NCI-H187 (cell line): ENCODE measurements at places on chromosomes 2 and 18.

DNA sequence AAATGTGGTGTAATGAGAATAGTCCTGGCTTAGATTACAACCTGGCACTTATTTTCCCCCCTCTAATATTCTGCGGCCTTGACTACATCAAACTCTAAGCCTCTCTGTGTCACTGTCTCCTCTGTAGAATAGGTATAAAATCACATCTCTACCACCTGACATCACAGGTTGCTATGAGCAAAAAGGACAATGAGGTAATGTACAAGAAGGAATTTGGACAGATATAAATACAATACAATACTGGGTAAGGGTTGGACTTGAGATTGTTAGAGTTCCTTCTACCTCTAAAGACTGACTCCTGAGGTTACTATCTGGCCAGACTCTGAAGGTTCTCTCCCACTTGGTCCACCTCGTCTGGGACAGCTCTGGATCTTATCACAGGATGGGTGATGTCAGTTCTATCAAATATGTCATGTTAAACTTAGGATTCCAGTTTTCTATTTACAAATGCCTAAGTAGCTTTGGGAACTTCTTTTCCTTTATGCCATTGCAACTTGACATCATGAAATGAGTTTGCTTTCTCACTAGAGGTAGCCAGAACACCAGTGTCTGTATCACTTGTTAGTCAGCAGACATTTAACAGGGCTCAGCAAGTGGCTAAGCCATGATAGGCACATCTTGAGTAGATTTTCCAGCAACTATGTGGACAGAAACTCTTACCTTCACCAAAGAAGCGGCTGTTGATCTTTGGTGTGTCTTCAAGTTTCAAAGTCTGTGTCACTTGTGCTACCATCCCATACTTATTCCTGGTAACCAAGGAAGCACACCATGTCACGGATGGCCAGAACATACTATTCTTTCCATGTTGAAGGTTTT lies 9.5 kb downstream of the APOB start:
- DNase-seq = no peak

DNA sequence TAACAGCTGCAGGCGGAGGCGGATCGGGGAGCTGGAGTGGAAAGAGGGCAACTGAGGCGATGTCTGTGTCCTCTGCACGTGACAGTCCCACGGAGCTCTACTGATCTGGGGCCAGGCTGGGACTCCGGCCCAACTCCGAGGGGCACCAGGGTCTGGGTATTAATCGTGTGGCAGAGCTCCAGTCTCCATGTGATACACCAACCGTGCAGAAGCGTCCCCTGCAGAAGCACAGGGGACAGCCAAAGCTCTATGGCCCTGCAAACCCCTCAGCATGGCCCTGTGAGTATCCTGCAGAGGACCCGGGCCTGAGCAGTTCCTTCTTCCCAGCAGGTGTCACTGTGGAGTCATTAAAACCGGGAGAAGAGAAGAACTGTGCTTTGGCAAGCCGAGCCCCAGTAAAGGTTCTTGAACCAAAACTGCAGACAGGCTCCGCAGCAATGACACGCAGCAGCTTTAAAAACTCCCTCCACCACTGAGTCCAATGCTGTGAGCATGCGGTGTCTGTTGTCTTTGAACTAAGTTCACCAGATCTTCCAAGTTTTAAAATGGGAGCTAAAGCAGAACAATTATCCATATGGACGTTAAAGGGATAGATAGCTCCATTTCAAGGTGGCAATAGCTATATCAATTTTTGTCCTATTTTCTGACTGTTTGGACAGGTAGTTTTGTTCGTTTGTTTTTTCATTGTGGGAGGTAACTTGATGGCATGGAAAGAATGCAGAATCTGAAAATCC lies 79.4 kb downstream of the TMEM182 start:
- no peak for DNase-seq

DNA sequence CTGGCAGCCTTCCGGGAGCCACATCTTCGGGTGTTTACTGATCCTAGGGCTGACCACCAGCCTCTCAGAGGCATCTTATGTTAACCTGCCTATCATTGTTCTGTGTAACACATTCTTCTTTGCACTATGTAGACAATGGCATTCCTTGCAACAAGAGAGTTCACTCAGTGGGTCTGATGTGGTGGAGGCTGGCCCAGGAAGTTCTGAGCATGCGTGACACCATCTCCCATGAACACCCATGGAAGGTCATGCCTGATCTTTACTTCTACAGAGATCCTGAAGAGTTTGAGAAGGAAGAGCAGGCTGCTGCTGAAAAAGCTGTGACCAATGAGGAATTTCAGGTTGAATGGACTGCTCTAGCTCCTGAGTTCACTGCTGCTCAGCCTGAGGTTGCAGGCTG lies 15.3 kb upstream of the ALMS1 start:
- no peak for DNase-seq

DNA sequence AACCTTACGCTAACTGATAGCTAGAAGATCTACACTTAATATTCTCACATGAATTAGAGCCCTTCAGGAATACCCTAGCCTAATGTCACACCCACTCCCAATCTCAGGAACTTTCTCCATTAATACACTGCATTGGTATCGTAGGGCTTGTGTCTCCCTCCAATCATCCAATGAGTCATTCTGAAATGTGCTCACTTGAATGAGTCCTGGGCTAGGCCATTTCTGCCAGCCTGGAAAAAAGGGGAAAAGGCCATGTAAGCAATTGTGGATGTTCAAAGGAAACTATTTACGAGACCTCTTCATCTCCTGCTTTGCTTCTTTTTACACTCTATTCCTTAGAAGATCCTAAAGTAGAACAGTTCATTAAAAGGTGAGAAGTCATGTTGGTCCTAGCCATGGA lies 18.8 kb downstream of the ZEB2 start:
- DNase-seq = no peak

GRCh38 chr2:174693344-174693743 lies 70.9 kb downstream of the CHRNA1 start:
- no peak for DNase-seq

GRCh38 chr2:125643128-125643527 lies 1012.8 kb upstream of the GYPC start:
- no peak for DNase-seq
